ENCODE measurements at places on chromosomes 7 and 10.

GRCh38 chr7:54337466-54337865 lies 204.7 kb upstream of the VSTM2A start:
- DNase-seq = no peak

GRCh38 chr10:88592906-88593305 lies 6.3 kb downstream of the LIPJ start:
- no peak for DNase-seq

- no peak for DNase-seq
Observed at GRCh38 chr10:126732308-126732707, 61.8 kb upstream of the C10orf90 start.

GRCh38 chr10:50523357-50523756 lies 100.4 kb downstream of the SGMS1 start:
- DNase-seq = no peak

DNA sequence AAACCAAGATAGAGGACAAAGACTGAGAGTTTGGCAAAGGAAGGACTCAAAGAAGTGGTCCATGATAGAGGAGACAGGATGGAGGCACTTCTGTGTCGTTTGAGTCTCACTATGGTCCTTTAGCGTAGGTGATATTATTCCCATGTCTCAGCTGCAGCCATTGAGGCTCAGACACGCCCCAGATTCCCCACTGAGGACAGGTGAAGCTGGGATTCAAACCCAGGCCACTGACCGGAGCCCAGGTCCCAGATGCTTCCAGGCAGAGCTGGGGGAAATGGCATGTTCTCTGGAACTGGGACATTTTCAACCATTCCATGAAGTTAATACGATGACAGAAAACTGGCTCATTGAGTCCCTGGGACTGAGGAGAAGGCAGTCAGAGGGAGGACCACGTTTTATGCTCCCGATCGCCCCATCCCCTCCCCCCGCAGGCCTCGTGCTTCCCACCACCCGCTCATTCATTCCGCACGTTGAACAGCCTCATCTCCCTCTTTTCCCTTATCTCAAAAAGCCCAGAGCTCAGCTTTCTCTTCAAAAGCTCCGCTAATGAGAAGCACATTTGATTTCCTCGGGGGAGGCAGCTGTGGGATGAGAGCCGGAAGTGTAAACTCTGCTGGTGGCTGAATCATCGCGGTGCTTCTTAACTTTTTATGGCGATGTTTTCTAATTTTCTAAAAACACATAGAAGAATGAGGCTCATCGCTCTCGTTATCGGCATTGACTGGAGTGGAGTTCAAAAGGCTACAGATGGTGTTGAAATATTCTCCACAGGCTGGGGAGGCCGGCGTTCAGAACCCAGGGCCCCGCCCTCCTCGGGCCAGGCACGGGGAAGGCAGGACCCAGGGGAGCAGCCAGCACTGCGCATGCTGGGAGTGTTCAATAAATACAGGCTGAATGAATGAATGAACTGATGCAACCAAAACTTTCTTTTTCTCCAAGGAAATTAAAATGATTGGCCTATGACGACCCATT lies 64.0 kb downstream of the OAT start:
- no peak for DNase-seq

GRCh38 chr7:152144557-152145245 lies 119.2 kb downstream of the GALNT11 start:
- DNase-seq = no peak

- no peak for DNase-seq
Observed at GRCh38 chr10:110695539-110695886, 51.4 kb downstream of the RBM20 start.

DNA sequence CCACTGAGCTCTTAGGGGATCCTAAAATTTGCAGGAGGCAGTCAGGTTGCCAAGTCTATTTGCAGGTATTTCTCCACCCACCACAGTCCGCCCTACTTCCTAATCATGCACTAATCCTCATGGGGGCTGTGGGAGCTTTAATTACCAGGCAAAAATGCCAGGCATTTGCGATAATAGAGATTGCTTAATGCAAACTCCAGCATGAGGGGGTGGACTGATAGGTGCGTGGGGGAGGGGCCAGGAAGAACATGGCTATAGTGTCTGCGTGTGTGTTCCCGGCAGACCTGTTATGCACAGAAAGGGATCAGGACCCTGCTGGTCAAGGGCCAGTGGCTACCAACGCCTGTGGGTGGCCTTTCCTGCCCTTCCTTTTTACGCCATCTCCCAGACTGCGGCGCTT lies 15.6 kb upstream of the AQP1 start:
- no peak for DNase-seq

- DNase-seq = peak; percentile 31
Observed at GRCh38 chr7:149883452-149883861, 9.7 kb downstream of the ATP6V0E2 start.

Measured in GF-D8 (cell line).